SK-N-SH treated with all-trans-retinoic acid at 6 μM for 48 hours (cell line): ENCODE measurements at places on chromosomes 7 and 10.

DNA sequence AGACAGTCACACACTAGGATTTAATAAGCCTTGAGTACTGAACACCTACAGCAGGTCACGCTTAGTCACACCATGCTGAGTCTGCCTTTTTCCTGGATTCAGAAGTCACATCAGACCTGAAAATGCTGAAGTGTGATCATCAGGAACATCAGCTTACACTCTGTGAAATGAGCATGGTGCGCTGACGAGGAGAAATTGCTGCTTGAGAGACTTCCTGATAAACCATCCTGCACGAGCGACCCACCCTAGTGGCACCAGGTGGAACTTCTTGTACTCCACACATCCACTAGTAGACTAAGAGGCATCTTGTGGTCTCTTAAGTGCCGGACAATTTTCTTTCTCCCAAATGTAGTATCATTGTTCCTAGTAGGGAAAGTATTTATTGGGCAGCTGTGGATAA, 51.8 kb upstream of the MRLN start:
- ATAC-seq: peak; percentile 57

DNA sequence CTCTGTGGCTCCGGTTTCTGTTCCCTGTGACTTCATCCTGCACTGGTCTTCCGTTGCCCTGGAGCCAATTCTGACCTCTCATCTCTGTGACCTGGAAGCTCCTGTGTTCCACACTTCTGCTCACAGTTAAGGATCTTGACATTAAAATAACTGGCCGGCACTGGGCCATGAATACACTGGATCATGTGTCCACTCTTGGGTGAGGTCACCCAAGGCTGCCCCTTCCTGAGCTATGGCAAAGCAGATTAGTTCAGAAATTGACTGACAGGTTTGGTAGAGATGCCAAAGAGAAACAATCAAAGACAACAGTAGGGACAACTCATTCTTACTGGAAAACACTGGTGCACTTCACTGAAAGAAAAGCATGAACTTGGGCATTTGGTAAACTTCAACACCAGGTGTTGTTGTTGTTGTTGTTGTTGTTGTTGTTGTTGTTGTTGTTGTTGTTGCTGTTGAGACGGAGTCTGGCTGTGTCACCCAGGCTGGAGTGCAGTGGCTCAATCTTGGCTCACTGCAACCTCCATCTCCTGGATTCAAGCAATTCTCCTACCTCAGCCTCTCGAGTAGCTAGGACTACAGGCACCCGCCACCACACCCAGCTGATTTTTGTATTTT, 36.7 kb upstream of the GRID1 start:
- no peak for ATAC-seq

- ATAC-seq: no peak
These were observed 52.4 kb upstream of the ADRB1 start for GRCh38 chr10:113991091-113991860.

DNA sequence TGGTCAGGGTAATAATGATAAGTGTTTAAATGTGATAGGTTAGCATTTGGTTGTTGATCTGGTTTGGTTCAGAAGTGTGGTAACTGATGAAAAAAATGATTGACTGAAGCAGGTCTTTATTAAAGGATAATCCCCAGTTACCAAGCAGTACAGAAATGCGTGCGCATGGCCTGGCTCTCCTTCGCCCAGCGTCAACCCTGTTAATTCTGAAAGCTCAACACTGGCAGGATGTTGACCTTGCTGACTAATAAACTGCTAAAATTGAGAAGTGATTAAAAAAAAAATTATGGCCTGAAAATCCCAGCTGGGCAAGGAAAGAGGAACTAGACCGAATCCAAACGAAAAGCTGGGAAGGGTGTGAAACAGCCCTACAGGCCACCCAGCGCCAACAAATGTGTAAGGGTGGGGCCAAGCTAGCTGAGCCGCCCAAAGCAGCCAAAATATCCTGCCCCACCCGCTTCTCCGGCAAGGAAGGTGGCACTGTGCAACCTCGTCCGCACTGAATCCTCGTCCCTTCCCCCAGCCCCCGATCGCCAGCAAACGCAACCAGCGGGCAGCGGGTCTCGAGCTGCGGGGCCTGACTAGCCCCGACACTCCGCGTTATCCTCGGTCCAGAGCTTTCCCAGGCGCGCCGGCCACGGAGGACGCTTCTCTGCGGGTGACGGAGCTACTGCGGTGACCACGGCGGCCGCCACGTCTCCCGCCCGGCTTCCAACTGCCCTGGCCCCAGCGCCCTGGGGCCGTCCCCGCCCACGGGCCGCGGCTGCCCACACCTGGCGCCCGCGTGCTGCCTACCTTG, 561 bp downstream of the SHTN1 start:
- peak; percentile 76 for ATAC-seq

DNA sequence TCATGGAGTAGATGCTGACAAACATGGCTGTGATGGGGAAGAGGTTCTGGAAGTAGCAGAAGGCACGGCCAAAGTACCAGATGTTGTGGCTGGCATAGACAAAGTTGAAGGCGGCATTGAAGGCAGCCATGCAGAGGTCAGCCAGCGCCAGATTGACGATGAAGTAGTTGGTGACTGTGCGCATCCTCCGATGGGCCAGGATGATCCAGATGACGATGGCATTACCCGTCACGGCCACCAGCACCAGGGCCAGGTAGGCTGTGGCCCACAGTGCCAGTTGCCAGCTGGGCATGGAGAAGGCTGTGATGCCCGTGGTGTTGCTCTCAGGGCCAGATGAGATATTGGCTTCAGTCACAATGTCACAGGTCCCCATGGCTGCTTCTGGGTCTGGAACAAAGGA, 767 bp downstream of the TACR2 start:
- no peak for ATAC-seq

DNA sequence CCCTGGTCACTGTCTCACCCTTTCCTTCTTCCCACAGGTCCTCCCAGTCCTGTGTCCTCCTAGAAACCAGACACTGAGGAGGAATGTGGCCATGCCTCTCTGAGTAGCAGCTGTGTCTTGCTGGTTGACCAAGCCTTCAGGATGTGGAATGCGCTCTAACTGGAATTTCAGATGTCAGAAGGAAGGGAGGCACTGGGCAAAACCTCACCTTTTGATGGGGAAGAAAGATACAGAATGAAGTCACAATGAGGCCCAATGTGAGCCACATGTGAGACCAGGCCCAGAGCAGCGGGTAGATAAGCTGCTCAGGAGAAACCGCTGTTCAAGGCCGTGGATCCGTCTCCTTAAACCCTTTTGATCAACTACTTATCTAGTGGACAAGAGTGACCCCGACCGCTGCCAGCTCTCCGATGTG, 54.8 kb upstream of the ECHDC3 start:
- ATAC-seq: no peak

DNA sequence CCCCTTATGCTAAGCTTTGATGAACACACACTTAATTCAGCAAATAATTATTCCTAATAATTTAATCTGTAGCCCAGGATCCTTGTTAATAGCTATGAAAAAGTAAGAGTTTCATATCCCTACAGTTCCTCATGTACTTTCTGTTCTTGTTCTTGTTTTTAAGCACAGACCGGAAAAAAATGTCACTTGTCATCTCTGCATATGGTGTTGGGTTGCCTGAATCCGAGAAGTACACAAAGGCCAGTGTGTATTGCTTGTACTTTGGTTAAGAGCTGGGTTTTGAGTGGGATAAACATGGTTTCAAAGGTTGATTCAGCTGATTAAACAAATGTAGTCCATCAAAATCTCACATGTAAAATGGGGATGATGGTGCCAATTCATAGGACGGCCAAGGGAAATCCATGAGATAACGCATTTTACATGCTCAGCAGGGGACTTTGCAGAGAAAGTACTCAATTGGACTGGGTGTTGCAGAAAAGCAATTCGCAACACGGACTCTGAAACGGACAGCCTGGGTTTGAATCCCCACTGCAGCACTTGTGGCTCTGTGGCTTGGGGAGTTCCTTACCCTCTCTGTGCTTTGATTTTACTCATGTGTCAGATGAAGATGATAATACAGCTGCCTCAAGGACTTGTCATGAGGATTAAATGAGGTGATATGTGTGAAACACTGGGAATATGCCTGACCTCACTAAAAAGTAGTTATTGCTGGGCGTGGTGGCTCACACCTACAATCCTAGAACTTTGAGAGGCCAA, 71.7 kb downstream of the MAP3K8 start:
- no peak for ATAC-seq

- ATAC-seq: no peak
These were observed 362.3 kb upstream of the MTPN start for GRCh38 chr7:136339464-136339863.

- no peak for ATAC-seq
These were observed 29.4 kb upstream of the MBL2 start for GRCh38 chr10:52801947-52802346.

GRCh38 chr7:128041203-128041602, 10.0 kb upstream of the LRRC4 start:
- peak; percentile 74 for ATAC-seq

GRCh38 chr10:106440355-106440754, 724.2 kb downstream of the SORCS1 start:
- ATAC-seq: no peak

- ATAC-seq: no peak
These were observed 76.2 kb downstream of the GRB10 start for GRCh38 chr7:50706469-50706937.

DNA sequence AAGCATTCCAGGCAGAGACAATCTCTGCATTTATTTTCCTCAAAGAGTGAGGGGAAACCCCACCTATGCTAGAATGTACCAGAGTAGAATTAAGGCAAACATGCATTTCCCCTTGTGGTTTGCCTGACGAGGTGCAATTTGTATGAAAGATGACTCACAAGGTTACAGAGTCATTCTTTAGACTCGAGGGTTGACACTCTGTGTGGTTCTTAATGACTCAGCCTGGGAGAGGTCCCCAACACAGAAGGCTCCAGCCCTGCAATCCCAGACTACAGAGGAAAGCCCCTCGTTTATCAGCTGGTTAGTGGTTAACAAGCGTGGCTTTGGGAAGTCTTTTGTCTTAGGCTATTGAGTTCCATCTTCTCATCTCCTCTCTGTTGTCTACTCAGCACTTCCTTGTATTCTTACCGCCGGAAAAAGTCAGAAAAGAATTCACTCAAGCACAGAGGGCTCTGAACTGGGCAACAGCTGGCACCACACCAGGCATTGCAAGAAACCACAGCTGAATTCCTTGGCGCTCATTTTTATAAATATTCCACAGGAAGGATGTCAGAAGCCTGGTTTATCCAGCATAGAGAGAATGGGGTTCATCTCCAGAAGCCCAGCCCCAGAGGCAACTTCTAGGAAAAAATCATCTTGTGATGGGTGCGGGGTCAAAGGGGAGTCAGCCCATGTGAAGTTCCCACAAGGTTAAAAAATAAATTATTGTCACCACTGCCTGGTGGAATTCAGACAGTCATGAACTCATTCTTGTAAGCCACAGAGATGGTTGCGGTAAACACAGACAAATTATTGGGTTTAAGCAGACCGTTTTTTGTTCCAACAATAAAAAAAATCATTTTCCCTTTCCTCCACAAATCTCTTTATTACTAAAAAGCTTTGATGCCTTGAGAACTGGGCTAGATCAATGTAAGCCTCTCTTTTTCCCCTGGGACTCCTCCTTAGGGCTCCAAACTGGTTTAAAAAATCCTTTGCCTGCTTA, 24.5 kb upstream of the SVIL start:
- peak; percentile 89 for ATAC-seq

GRCh38 chr10:33381451-33382215, 47.2 kb upstream of the NRP1 start:
- peak; percentile 91 for ATAC-seq

DNA sequence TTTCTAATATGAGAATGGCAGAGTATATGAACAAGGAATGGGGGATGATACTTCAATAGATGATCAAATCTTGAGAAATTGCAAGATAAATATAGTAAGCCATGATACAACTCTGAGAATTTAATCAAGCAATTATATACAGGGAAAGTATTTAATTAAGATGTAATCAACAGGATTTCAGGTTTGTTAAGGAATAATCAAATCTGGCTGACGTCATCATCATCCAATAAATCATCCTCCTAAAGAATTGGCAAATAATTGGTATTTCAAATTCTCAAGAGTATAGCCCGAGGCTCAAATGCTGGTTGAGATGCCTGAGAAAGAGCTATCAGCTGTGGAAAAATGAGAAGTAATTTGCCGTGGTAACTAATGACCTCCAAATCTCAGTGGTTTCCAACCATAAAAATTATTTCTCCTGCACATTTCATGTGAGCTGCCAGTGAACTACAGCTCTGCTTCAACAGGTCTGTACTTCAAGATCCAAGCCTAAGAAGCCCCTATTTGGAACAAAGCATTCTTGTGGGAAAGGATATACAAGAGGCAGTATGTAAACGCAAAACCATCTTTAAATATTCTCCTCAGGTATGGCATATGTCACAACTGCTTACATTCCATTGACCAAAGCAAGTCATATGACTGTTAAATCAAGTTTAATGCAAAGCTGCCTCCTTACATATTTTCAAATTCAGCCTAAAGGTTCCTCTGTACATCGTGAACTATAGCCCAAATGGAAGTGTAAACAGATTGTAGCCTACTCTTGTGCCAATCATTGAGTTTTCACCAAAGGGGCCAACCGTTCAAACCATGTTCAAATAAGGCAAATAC, 503.0 kb downstream of the KIF20B start:
- no peak for ATAC-seq

- no peak for ATAC-seq
These were observed 63.7 kb downstream of the PRKCQ start for GRCh38 chr10:6516281-6516928.

GRCh38 chr7:507623-508300, 11.9 kb downstream of the PDGFA start:
- no peak for ATAC-seq

GRCh38 chr10:102240467-102241031, 763 bp downstream of the PITX3 start:
- no peak for ATAC-seq
